ENCODE measurements at places on chromosomes 7 and 10.

GRCh38 chr10:99693933-99694583 is 34.7 kb downstream of the ENTPD7 start:
- DNase-seq, result no peak

- no peak for DNase-seq
Observed at GRCh38 chr7:73766556-73767229, 3.4 kb downstream of the CLDN3 start.

GRCh38 chr10:71850021-71850742 is 869 bp downstream of the PSAP start:
- DNase-seq, result no peak

DNA sequence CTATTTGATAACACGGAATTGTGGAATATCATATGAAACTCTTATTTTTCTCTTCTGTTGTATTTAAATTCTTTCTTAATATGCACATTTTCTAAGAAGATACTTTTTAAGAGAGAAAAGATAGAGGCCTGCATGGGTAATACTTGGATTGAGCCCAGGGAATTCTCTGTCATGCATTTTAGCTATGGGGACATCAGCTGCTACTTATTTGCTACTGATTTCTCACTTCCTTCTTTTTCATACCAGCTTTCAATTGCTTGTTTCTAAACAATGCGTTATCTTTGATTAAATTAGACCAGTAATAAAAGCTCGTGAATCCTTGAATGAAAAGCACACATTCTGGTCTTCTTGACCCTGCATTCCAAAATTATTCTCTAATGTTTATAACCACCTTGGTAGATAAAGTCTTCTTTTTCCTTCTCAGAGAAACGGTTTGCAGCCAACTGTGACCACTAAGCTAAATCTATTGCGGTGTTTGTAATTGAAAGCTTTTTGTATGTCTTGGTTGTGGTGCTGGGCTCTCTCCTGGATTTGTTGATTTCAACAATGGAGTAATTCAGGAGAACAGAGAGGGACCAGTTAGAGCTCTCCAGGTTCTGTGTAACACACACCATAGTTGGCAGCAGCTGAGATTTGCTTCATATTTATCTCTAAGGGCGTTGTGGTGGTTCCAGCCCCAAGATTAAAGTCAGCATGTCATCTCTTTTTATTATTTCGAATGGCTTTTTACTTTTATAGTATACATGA is 139.3 kb downstream of the PPP1R9A start:
- no peak for DNase-seq

DNA sequence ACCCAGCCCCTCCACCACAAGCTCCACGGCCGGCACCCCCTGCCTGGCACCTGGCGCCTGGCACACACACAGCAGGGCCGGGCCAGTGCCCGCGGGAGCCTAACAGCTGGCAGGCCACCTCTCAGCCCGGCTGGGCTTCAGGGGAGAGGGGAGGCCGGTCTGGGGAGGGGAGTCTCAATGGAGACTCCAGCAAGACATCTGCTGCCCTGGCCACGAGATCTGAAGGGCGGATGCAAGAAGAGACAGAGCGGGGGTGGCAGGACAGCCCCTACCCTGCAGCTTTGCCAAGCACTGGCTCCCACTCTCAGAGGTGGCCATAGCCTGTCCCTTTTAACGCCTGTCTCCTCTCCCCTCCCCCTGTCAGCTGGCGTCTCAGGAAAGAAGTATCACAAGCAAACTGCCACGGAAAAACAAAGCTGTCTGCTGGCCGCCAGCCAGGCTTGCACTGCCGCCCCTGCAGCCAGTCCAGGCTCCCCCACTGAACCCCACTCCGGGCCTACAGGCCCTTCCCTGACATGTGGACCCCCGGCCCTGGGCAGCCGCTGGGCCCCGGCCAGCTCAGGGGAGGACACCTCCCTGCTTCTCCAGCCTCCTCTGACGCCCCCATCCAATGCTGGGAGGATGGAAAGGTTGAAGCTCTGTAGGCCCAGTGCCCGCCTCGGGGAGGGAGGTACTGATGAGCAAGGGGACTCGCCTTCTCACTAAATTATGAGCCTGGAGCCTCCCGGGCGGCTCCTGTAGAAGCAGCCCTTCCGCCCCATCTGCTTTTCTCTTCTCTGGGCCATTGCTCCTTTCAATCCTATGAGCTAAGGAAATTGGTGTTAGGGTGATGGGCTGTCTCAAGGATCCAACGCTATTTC is 178.4 kb downstream of the ARHGAP12 start:
- DNase-seq, result no peak

DNA sequence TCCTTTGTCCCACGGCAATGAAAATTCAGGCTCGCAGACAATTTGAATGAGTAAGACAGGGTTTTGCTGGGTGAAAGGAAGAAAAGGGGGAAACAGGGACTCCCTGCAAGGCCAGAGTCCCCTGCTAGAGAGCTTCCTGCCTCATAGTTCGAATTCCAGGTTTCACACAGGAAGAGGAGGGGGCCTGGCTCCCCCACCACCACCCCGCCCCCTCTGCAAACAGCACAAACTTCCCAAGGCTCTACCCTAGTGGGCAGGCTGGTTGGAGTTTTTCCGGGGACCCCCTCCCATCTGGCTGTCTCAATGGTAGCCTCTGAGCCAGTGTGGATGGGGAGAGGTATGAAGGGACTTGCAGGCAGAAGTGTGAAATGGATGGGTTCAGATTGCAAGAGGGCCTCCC is 57.4 kb upstream of the NEBL start:
- no peak for DNase-seq

Measured in activated CD8-positive, alpha-beta memory T cell treated with anti-CD3 and anti-CD28 coated beads for 1 hour (primary cell).